ENCODE measurements at places on chromosomes 4 and X.

GRCh38 chr4:83276299-83277040, 8.1 kb downstream of the COQ2 start:
- no peak for DNase-seq

GRCh38 chr4:167622481-167623240, 388.4 kb upstream of the SPOCK3 start:
- no peak for DNase-seq

DNA sequence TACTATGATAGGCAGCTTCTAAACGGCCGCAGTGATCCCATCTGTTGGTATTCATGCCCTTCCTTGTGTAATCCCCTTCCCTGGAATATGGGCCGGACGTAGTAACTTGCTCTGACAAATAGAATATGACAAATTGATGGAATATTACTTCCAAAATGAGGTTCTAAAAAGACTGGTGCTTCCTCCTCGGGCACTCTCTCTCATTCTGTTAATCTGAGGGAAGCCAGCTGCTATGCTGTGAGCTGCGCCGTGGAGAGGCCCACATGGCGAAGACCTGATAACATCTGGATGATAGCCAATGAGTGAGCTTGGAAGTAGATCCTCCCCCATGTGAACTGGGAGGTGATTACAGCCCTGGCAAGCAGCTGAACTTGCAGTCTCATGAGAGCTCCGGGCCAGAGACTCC, 27.2 kb upstream of the SLC25A4 start:
- DNase-seq, result no peak

- no peak for DNase-seq
Observed at GRCh38 chrX:14027036-14027435, 2.7 kb downstream of the GEMIN8 start.

- DNase-seq, result no peak
Observed at GRCh38 chr4:172648471-172648870, 520.1 kb upstream of the GALNT7 start.

GRCh38 chr4:111957116-111957515, 188.1 kb upstream of the FAM241A start:
- no peak for DNase-seq

GRCh38 chr4:119833611-119834010, 205.0 kb upstream of the PDE5A start:
- DNase-seq, result no peak

DNA sequence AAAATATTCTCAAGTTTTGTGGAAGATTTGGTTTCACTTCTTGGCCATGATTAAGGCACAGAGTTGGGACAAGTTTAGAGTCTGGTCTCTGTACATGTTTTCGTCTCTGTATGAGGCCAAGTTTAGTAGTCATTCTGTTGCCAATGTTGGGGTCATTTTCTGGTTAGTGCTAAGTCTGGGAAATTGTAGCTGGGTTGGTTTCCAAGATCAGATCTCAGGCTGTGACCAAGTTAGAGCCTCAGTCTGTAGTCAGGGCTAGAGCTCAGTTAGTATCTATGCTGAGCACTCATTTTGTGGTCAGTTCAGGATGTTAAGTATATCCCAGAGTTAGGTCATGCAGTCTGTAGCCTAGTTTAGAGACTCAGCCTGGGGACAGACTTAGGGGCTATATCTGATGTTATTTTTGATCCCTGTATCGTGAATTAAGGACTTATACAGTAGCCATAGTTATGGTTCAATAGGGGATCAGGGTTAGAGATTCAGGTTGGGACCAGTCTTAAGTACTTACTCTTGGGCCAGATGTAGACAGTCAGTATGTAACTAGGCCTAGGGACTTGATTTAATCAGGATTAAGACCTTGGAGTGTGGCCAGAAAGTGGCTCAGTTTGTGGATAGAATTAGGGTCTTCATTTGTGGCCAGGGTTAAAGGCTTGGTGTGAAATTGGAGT, 6.6 kb upstream of the ENOX2 start:
- no peak for DNase-seq

DNA sequence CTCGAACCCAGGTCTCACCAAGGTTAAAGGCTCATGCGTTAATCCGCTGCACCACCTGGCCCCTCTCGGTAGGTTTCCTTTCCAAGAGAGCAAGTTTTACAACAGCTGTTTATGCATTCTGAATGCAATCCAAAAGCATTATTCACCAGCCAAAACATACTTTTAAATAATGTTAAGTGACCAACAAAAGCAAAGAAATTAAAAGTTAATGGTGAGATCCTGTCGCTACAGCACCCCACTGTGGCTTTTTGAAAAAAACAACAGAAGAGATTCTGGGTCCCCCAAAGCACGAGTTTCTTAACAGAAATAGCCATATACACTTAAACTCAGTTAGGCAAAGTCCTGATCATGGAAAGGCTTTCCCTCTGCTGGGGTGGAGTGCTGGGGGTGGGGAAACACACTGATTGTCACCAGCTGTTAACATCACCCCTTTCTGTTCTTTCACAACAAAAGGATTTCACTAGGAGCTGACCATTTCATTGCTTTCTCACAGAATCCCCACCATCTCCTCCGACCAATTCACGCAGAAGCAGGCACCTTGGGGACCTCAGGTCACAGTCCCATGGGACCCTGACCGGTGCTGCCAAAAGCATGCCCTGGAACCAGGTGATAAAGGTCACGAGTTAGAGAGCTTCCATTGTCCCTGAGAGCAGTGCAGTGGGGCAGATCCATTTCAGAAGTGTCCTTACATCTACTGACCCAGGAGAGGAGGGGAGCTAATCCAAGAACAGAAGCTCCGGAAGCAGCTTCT, 51.2 kb downstream of the ZNF827 start:
- DNase-seq, result no peak

GRCh38 chr4:169128902-169129301, 118.8 kb upstream of the CBR4 start:
- no peak for DNase-seq

DNA sequence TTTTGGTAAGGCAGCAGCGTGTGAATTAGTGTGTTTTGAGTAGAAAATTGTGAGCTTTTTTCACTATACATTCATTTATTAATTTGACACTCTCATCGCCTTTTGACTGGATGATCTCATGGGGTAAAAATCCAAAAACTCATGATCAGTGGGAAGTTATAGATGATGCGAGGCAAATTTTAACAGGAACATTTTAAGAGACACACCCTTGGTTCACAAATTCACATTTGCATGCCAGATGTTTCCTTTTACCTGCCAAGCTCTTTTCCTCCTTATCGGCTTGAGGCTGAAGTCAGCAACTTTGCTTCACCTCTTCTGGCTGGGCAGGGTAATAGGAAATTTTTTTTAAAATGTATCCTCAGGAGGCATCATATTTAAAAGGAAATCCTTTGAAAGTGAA, 318.0 kb upstream of the HS3ST1 start:
- DNase-seq, result no peak

GRCh38 chrX:135273162-135273561, 21.3 kb downstream of the ETDA start:
- DNase-seq, result no peak

DNA sequence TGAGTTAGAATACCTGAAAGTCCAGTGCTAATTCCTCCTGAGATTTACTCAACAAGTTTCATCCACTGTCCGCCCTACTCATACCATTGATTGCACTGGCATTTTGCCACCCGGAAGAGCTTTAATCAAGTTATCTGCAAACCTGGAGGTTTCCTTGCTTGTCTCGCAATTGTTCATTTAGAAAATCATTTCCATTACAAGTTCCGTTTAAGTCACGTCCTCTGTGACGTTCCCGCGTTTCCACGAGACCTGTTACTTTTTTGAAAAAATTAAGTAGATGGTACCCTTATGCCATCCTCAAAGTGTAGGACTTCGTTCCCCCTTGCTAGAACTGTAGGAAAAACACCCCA, 761 bp upstream of the FRYL start:
- no peak for DNase-seq

DNA sequence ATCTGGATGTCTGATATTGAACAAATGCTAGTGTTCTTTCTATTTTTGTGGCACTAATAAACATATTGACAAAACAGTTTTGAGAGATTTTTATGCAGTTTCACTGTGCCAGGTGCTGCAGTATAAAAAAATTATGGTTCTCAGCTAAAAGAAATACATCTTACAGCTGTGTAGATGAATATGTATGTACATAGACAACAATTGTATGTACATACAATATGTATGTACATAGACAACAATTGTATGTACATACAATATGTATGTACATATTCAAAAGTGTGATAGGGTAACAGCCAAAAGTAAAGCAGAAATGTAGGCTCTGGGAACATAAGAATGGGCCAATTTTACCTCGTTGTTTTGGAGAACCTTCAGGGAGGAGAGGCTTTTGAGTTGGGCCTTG, 390.0 kb upstream of the RPS6KA3 start:
- DNase-seq, result no peak

DNA sequence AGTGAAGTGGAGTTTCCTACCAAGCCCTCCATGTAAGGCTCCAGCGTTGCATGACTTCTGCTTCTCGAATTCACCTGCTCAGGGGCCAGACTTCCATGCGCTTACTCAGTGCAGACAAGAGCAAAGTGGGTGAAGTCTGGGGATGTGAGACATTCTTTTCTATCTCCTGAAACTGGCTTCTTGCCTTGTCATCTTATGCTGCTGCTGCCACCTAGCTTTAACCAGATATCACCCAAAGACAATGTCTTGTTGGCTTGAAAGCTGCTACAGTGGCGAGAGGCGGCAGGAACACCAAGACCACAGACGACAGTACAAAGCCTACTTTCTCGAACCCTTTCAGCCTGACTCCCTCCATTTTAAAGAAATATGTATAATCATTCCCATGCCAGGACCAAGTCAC, 103.6 kb upstream of the ADGRG2 start:
- DNase-seq, result no peak

Measured in cortex of kidney (tissue), 1 donor.